ENCODE measurements at places on chromosomes 16 and 17. TPM values are rescaled to one million over a fixed set of nuclear protein-coding genes. Genes with fewer than 3 reads are reported as not detected.

DNA sequence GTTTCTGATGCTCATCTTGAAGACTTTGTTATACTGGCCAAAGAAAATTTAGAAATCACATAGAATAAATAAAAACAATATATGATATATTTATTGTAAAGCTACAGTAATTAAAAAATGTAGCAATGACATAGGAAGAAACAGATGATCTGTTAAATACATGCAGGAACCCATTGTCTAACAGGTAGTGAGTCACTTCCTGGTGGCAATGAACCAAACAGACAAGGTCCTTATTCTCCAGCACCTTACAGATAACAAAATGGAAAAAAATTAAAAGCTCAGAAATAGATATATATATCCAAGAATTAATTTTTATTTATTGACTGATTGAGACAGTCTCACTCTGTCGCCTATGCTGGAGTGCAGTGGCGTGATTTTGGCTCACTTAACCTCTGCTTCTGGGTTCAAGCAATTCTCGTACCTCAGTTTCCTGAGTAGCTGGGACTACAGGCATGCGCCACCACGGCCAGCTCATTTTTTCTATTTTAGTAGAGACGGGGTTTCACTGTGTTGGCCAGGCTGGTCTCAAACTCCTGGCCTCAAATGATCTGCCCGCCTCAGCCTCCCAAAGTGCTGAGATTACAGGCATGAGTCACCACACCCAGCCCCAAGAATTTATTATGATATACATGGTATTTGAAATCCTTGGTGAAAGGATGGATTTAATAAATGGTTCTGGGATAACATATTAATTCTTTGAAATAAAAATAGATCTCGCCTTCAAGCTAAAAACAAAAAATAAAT is 7.5 kb downstream of the NETO2 start:
- DNase-seq = peak; percentile 21

- peak; percentile 49 for DNase-seq
Measured at GRCh38 chr17:42275527-42276358, 448 bp downstream of the STAT5B start.

GRCh38 chr17:1905190-1905913 is 75.5 kb downstream of the RPA1 start:
- no peak for DNase-seq

DNA sequence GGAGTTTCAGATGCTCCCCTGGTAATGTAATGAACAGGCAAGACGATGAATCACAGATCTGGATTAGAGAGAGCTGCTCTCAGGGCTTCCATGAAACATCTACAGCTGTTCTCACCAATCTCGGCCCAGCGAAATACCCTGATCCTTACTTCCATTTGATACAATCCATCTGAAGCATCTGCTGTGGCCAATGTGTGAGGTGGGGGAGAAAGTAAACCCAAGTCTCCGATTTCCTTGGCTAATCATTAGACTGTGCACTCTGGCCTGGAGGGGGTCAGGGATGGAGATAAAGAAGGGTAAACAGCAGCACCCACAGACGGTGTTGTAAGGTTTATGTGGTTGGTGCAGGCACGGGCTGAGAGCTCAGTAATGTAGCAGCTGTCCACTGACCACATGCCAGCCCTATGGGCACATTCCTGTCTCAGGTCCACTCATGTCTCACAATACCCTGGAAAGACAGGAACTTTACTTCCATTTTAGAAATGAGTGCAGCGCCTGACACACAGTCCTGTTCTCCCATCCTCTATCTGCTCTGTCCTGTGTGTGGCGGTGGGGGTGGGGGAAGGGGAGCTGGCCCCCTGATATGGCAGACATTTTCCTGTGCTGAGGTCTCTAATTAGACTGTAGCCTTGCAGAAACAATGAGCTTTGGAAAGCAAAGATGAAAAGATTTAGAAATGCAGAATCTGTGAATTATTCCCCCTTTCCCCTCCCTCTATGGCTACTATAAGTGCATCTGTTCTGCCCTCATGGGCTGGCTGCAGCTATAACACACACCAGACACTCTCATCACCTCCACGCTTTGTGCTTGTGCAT is 48.3 kb upstream of the ERN1 start:
- DNase-seq = peak; percentile 93

DNA sequence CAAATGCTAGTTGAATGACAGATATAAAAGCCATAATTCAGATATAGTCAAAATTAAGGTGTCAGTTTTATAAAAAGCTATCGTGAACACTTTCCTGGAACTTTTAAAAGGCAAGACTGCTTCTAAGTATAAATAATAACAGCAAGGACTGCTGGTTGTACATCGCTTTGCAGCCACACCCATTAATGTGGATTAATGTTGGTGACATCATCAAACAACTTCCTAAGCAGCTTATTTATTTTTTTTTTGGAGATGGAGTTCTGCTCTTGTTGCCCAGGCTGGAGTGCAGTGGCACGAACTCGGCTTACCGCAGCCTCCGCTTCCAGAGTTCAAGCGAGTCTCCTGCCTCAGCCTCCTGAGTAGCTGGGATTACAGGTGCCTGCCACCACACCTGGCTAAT is 4.6 kb downstream of the GNA13 start:
- DNase-seq = no peak

DNA sequence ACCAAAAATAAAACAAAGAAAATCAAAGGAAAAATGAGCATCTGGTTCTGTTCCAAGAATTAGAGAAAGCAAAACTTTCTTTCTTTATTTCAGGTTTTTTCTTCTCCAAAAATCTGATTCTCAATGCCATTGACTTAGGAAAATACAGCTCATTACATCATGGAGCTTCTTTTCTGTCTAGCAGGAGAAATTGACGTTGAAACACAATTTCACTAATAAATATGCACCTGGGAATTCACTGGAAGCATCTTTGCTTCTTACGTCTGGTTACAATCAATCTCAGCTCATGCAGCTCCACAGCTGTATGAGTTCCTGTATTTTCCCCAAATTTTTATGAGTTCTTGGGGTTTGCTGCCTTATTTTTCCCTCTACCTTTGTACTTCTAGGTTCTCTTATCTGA is 1568.6 kb upstream of the GOT2 start:
- no peak for DNase-seq

DNA sequence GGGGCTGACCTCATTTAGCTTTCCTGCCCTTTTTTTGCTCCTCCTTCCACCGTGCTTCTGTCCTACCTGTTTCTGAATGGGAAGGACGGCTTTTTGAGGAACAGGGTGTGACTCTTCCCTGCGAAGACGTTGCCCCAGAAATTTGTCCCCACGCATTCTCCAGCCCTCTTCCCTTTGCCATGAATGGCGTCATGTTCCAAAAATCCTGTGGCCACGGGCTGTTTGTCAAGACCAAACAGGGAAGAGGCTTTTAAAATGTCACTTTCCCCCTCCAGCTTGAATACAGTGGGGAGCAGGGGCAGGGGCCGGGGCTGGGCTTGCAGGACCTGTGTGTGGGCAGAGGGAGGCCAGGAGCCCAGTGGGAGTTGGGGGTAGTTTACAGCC is 13.9 kb downstream of the MPRIP start:
- peak; percentile 39 for DNase-seq

DNA sequence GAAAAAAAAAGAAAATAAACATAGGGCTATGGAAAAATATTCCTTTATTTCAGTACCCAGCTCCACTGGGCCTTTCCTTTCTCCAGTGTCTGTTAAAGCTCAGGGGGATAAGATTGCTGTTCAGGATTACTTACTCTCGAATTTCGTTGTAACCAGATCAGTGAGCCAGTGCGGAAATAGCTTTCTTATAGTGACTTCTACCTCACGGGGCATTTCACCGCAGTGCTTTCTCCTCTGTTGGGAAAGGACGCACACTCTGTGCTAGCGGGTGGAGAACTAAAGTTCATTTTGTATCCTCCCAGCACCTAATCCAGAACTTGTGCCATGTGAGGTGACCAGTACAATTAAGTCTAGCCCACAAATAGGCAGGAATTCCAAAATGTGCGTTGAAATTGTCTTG is 38.3 kb downstream of the RPA1 start:
- DNase-seq = no peak

DNA sequence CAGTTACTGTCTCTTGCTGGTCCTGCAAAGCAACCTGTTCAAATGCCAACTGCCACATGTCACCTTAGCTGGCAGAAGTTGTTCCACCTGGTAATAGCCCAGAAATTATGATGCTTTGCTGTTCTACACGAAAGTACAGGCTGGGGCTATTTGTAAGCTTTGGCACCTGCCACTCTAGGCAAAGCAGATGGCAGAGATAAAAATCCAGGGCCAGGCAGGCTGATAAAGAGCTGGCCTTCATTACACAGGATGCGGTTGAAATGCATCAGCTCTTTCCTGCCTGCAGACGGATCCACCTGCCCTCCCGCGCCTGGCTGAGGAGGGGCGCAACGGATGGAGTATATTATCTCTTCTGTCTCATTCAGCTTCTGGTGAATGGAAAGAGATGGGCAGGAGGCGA is 29.3 kb upstream of the KDM8 start:
- no peak for DNase-seq

DNA sequence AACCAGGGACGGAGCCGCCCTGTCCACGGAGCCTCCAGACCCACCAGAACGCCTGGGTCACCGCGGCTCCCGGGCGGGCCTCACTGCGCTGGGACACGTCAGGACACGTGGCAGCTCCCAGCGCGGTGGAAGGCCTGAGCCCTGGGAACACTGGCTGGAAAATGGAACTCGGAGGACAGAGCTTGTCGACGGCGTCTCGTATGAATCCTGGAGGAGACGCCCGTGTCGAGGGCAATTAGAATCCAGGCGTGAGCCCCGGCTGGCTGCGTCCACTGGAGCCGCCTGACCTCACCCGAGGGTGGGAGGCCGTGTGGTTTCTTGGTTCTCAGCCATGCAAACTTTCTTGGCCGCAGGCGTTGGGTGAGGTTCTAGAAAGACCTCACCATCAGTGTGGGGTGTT is 173.9 kb downstream of the LAT start:
- no peak for DNase-seq

DNA sequence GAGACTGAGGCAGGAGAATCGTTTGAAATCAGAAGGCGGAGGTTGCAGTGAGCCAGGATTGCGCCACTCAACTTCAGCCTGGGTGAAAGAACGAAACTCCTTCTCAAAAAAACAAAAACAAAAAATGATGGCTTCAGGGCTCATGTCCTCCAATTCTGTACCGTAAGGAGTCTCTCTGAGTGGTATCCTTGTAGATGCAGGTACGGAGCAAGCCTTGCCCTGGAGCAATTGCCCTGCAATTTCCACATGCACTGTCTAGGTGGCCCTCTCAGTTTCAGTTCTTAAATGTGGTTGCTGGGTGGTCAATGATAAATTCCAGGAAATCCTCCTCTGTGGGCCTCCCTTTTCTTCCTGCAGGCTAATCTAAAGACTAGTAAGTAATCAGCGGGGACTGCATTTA is 10.6 kb downstream of the TMEM238L start:
- no peak for DNase-seq

GRCh38 chr17:82031303-82031884 is at the start of gene RAC3:
Gene RAC3 (plus strand): TSS chr17:82031678. CDS start chr17:82031762, 84 bp downstream.
- DNase-seq = peak; percentile 33

DNA sequence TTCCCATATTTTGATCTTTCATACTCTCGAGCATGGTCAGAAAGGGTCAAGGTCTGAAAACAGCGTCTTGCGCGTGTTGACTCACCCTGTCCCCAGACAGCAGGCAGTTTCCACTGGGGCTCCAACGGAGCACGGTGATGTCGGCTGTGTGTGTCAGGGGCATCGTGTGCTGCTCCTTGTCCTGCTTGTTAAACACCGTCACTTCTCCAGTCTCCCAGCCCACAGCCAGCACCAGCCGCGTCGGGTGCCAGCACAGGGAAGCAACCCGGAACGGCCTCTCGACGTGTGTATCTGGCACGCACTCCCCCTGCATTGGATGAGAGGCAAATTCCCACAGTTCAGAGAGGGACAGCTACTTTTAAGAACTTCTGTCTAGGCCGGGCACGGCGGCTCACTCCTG is 9.6 kb downstream of the IFT140 start:
- no peak for DNase-seq

GRCh38 chr16:64880994-64881393 is 240.9 kb downstream of the CDH11 start:
- DNase-seq = peak; percentile 31

DNA sequence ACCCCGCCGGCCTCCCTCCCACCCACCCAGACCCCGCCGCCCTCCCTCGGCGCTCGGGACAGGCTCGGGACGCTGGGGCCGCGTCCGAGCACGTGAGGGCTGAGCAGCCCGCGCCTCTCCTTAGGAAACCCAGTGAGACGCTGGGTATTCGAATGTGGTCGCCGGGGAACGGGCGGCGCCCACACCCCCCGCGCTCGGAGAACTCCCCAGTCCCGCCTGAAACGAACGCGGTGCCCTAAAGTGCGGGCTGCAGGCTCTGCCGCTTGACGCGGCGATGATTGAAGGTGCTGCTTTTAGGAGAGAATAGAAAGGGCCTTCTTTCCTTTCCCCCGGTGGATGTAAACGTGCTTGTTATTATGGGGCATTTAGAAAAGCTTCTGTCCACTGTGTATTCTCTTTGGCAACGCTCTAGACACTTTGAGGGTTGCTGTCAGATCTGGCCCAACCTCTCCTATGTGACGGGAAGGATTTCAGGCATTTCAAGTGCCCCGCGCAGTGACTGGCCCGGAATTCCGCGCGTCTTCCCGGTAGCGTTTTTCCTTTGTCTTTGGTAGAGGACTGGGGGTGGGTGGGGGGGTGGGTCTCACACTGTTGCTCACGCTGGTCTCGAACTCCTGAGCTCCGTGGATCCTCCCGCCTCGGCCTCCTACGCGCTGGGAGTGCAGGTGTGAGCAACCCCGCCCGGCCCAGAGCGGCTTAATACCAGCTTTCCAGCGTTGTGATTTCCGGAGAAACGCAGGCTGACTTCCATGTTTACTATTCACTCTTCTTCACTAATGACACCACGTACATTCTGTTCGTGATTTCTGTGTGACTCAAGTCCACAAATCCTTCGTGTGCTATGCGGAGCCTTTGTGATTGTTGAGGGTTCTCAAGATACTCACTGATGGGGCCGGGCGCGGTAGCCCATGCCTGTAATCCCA is 21.8 kb upstream of the FOXK2 start:
- DNase-seq = peak; percentile 83

Gene RNF43
- not detected for total RNA-seq

Gene COL1A1
- total RNA-seq = 2,749 TPM

Gene NPIPB6
- not detected for total RNA-seq

Gene ASIC2
- total RNA-seq = not detected

Gene MAPT
- under 0.01 TPM for total RNA-seq
